Esophagus squamous epithelium (tissue), 5 donors: ENCODE measurements at places on chromosomes 1 and 21.

DNA sequence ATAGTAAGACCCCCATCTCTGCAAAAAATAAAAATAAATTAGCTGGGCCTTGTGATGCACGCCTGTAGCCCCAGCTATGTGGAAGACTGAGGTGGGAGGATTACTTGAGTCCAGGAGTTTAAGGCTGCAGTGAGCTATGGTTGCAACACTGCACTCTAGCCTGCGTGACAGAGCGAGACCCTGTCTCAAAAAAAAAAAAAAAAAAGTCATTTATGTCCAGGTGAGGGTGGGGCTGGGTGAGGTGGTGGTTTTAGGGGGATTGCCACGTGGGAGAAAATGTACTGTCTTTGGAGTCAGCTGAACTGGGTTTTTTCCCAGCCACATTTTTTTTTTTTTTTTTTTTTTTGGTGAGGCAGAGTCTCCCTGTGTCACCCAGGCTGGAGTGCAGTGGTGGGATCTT lies 6.7 kb downstream of the PIK3CD start:
- no peak for DNase-seq

GRCh38 chr1:186754542-186755145 lies 74.1 kb upstream of the PLA2G4A start:
- no peak for DNase-seq

GRCh38 chr21:29667651-29668050 lies 272.1 kb downstream of the GRIK1 start:
- no peak for DNase-seq

DNA sequence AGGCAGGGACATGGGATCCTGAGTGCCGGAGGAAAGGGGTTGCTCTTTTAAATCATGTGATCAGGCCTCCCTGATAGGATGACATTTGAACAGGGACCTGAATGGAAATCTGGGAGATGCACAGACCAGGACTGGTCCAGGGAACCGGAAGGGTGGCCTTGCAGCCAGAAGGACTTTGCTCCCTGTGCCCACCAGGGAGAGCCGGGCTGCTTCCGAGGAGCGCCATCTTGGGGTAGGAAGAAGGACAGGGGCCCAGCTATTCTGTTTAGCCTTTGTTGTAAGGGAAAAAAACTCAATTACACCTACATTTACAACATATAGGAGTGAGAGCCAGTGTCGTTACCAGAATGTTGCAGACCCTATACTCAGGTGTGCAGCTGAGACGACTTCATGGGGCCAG lies 5.5 kb downstream of the KLHDC7A start:
- no peak for DNase-seq

GRCh38 chr21:42214921-42215320 lies 4.0 kb upstream of the ABCG1 start:
- DNase-seq, result no peak

DNA sequence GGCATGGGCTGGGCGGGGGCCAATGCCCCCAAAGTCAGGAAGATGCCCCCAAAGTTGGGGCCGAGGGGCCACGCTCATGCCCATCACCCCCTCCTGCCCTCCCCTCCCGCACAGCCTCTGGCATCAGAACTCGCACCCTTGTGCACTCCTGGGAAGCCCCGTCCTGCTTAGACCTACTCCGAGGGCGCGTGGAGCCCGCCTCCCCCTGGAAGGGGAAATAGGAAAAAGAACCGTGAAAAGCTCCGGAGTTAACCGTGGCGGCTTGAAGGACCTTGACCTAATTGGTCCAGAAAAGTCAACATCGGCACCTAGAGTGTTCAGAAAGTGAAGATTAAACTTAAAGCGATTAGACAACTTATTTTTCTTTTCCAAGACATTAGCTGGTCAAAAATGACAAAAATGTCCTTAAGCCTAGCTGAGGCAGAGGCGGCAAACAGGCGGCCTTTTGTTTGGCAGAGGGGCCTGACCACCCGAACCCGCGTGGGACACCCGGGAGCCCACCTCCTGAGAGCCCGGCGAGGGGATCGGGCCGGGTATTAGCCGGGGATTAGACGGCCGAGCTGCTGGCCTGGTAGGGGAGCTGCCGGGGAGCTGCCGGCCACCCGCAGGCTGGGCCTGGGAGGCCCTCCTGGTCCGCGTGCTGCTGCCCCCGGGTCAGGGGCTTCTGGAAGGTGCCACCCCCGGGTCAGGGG lies 65.5 kb downstream of the PRDM16 start:
- no peak for DNase-seq

DNA sequence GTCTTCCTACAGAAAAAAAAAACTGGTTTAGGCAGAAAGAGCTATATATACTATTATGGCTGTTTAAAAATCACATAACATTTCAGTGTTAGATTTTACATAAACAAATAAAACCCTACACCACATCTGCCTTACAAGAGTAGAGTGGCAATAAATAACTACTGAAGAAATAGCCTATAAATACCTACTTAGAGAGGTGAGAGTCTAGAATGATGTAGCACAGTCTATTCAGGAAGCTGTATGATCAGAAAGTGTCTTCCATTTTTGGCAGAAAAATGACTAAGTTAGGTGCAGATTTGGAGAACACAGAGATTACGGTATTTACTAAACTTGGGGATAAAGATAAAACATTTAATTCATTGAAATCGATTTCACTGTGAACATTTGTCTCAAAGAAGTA lies 75.5 kb downstream of the VAV3 start:
- no peak for DNase-seq

- DNase-seq, result no peak
Measured at GRCh38 chr1:44531785-44532566, 126.9 kb downstream of the RNF220 start.

GRCh38 chr1:113394863-113395259 lies 4.5 kb downstream of the MAGI3 start:
- no peak for DNase-seq

DNA sequence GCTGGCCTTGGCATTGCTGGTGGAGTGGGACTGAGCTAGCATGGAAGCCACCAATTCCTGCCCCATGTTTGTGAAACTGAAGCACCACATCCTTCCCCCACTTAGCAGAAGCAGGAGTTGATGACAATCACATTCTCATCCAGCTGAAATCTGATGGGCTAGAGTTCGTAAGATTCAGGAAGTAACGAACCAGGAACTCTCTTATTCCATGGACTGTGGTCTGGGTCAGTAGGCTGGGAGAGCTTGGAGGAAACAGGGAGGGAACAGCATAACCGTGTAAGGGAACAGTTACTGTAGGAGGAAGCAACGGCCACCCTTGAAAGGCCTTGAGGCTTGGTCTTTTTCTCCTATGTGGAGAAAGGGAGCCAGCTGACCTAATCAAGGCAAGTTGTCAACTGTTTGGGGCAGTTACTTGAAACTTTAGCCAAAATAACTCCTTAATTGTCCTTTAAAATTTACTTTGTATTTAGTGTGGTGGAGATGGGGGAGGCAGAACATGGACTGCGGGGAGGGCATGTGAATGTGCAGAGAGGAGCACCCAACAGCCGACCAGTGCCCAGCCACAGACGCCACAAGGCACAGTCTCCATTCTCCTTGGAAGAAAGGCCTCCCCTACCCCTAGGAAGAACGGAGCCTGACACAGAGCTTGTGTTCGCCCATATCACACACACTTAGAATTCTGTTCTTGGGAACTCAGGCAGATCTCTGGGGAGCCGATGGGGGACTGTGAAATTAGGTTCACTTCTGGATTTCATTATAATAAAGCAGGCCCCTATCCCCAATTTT lies 2.0 kb upstream of the COQ8A start:
- no peak for DNase-seq

- DNase-seq, result no peak
Measured at GRCh38 chr21:24470852-24471251, 1136.4 kb downstream of the MRPL39 start.

DNA sequence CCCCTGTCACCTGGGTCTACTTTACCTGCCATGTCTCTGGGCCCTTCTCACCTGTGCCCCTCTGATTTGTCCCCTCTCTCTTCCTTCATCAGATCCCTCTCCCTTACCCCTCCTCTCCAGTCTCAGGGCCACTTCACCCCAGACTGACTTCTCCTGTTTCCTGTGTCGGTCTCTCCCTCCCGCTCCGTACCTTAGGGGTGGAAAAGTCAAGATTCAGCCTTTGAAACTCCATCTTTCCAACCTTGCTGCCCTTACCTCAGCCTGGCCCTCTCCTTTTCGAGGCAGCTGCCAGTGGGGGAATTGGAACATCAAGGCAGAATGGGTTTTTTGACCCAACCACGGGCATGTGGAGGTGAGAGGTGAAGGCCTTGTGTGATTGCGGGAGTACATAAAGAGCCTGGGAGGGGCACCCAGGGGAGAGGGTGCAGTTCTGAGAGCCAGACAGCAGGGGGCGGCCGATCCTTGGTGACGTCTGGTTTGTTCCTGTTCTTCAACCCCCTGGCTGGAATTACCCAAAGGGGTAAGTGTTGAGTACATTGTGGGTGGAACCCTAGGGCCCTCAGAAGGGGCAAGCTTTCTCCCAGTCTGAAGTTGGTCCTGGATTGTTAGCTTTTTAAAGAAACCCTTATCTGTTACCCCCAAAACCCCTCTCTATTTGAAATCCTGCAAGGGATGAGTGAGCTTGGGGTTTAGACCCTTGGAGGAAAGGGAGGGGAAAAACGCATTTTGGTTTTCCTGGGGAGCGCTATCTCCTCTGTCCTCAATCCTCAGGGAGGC lies 12.3 kb upstream of the DMBX1 start:
- DNase-seq, result peak; percentile 7

DNA sequence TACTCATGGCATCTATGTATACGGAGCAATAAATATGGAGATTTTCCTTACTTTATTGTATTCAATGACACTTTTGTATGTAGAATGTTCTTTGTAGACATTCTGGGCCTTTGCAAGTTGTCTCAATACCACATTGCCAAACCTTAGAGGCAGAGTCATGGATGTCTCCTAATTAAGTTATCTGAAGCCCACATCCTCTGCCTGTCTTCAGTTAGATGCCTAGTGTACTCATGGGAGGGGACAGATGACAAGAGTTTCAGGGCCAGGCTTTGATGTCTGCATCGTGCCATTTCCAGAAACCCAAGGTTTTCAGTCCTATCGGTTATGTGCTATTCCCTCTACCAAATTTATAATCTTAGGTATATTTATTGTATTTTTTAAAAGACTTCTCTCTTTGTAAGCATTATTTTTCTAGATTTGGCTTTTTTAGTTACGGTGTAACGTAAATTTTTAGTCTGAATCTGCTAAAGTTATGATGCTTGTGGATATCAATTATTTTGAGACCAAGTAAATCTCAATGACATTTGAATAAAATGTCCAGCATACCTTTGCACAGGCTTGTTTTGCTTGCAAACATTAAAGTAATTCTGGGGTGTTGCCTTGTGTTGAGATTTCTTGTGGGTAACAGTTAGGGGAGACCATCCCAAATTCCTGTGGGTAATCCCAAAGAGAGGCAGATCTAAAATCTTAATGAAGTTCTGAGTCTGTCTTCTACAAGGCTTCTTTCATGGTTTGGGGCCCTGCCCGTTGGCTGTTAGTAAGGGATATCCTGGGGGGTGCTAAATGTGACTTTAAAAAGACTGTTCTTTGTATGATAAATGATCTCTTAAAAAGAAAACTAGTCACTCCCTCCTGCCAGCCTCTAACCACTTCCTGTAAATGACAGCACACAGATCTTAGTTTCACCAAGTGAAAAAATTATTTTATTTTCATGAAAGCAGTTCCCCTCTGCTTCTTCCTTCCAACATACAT lies 8.0 kb upstream of the MACF1 start:
- DNase-seq, result no peak

DNA sequence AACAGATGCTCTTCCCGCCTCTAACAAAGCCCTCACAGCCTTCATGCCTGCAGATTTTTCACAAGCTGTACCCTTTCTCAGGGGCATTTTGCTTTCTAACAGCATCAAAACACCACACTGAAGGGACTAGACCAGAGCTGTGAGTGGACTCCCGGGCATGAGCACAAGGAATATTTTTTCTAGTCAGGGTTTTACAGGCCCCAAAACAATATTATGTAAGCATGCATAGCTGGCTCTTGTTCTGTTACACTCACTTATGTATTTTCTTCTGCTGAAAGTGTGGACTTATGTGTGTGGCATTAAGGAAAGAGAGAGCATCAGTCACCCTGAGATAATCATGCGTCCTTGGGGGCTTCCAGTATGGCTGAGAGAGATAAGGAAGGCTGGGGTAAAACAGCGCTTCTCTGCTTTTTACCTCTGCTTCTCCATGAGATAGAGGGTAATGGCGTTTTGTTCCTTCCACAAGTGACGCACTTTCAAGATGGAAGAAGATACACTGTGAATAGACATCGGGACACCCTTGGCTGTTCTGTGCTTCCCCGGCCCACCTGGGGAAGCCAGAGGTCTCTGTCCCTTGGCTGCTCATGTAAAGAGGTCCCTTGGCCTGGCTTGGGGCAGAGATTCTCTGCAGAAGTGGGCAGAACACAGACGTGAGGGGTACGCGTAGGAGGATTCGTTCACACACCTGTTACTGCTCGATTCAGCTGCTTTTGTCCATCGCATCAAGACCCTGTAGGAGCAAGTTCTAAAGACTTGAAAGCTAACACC lies 266.7 kb upstream of the RAB4A start:
- DNase-seq, result no peak

DNA sequence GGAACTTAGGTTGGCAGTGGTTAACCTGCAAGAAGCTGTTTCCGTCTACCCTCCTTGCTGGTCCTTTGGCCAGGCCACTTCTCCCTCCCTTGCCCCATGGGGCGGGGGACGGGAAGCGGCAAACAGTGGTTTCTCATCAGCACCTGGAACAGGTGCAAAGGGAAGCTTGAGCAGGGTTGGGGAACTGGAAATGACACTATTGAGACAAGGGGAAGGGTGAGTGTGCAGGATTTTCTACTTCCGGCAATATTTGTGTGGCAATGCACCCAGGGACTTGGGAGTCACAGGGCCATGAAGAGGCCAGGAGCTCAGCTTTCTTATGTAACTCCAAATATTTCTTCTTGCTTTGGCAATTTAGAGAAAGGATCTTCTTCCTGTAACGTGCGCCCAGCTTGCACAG lies 29.0 kb upstream of the SARS1 start:
- no peak for DNase-seq

GRCh38 chr1:20693623-20694022 lies 24.2 kb downstream of the KIF17 start:
- no peak for DNase-seq

- no peak for DNase-seq
Measured at GRCh38 chr1:32825181-32825580, 7.7 kb downstream of the S100PBP start.

DNA sequence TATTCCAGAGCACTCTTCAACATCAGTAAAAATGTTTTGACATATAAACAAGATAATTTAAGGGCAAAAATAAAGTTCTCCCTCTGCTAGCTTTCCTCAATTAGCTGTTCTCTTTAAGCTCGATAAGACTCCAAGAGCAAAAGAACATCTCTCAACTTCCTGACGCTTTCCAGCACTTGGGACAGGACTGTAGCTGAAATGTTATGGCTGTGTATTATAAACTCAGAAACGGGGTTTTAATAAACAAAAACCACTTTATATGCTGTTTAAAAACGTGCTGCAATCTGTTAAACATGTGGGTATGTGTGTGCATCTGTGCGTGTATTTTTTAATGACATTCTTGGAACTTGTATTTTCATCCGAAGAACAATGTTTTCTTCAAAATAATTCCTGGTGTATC lies 71.5 kb upstream of the RGS2 start:
- DNase-seq, result no peak
